Hematopoietic multipotent progenitor cell treated with erythropoietin and hydrocortisone succinate and interleukin-3 and kit ligand, for 15 days (in vitro differentiated cells): ENCODE measurements at places on chromosomes 2 and 18.

- DNase-seq, result no peak
These were observed 124.4 kb downstream of the ZNF516 start for GRCh38 chr18:76370686-76371085.

DNA sequence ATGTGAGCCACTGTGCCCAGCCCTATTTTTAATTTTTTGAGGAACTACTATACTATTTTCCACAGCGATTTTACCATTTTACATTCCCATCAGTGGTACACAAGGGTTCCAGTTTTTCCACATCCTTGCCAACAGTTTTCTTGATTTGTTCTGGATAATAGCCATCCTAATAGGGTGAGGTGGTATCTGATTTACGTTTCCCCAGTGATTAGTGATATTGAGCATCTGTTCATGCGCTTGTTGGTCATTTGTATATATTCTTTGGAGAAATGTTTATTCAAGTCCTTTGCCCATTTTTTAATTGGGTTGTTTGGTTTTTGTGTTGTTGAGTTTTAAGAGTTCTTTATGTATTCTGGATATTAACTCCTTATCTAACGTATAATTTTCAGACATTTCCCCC lies 20.8 kb downstream of the TTC39C start:
- no peak for DNase-seq

GRCh38 chr2:28619213-28620196 lies 123.6 kb downstream of the PLB1 start:
- DNase-seq, result no peak

- DNase-seq, result peak; percentile 75
These were observed 24.8 kb upstream of the SPR start for GRCh38 chr2:72862239-72862988.

DNA sequence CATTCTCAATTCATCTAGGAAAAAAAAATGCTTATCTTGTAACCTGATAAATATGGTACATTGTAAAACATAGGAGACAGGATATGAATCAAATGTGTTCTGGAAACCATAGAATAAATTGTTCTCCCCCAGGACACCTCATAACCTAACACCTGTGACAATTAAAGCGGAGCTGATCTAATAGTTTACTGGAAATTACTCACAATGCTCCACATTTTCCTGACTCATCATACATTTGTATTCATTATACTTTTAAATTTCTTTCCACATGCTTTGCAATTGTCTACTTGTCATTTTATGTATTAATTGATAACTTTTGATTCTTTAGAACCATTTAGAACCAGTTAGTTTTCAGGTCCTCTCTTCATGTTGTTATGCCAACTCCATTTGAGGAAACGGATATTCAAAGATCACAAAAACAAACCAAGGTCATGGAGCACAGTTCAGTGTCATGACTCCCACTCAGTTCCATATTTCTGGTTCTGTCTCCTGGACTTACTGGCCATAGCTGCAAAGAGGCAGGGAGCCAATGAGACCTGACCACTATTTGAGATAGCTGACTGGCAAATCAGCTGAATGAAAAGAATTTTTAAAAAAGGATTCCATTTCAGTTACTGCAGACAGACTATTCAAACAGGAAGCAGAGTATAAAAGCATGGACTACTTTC lies 128.5 kb downstream of the CALCRL start:
- DNase-seq, result no peak

GRCh38 chr2:129781749-129782632 lies 197.5 kb upstream of the RAB6C start:
- DNase-seq, result no peak

GRCh38 chr18:38367473-38367872 lies 801.9 kb upstream of the CELF4 start:
- DNase-seq, result no peak

DNA sequence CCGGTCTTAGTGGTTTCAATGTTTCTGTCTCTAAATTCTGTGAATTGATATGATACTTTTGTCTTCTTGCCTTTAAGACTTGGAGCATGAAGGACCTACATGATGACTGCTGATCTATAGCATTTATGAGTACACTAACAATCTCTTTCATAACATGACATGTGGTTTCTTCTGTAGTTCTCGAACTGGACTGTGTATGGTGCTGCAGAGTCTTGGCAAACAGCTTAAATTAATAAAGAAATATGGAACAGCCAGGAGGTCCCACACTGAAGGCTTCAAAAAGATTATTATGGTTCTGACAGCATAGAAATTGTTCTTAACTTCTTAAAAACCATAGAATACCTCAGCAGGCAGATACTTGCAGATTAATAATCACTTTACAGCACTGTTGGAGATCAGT lies 145.0 kb downstream of the DCC start:
- DNase-seq, result no peak

- DNase-seq, result no peak
These were observed 86.0 kb upstream of the SNTG2 start for GRCh38 chr2:864501-865106.

- no peak for DNase-seq
These were observed 210.8 kb upstream of the SMIM21 start for GRCh38 chr18:75638223-75638775.

GRCh38 chr18:74517236-74517630 lies 17.1 kb upstream of the CNDP1 start:
- no peak for DNase-seq

DNA sequence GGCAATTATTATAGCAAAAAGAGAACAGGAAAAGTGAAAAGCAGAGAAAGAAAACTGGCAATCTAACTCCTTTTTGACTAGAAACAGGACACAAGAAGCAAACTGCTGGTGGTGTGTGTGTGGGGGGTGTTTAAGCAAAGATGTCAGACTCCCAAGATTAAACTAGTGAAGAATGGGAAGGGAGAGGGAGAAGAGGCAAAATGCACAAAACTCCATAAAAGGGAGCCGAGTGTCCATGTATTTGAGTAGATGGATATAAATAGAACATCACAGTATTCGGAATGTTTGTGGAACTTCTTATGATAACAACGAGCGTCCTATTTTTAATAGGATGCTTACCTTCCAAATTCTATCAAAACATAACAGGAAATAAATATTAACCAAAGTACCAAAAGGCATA lies 179.8 kb upstream of the TRIB2 start:
- DNase-seq, result no peak

- no peak for DNase-seq
These were observed 3.1 kb downstream of the DLX2 start for GRCh38 chr2:172099472-172100079.

- DNase-seq, result no peak
These were observed 126.8 kb upstream of the SERPINE2 start for GRCh38 chr2:224165901-224166319.

- DNase-seq, result no peak
These were observed 32.9 kb upstream of the EHBP1 start for GRCh38 chr2:62672601-62673000.

- DNase-seq, result no peak
These were observed 23.2 kb upstream of the SLC20A1 start for GRCh38 chr2:112622528-112622849.

DNA sequence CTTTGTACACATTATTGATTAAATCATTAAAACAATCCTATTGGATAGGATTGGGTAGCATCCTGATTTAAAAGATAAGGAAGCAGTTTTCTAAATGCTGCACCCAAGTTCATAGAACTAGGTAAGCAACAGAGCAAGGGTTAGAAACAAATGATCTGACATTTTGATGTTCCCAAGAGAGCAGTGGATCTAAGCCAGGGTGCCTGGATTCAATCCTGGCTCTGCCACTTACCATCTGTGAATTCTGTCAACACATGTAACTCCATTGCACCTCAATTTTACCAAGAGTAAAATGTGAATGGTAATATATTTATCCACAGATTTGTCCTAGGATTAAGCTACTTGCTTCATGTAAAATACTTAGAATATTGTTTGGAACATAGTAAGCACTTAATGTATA lies 982.6 kb upstream of the FANCL start:
- DNase-seq, result no peak

- DNase-seq, result no peak
These were observed 11.6 kb downstream of the CROCC2 start for GRCh38 chr2:240917684-240918257.

GRCh38 chr2:217062768-217063167 lies 202.9 kb upstream of the TNP1 start:
- no peak for DNase-seq

DNA sequence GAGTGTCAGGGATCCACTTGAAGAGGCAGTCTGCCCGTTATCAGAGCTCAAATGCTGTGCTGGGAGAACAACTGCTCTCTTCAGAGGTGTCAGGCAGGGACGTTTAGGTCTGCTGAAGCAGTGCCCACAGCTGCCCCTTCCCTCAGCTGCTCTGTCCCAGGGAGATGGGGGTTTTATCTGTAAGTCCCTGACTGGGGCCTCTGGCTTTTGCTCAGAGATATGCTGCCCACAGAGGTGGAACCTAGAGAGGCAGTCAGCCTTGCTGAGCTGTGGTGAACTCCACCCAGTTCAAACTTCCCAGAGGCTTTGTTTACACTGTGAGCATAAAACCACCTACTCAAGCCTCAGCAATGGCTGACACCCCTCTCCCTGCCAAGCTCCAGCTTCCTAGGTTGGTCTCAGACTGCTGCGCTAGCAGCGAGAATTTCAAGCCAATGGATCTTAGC lies 38.1 kb downstream of the PLEK start:
- peak; percentile 61 for DNase-seq

GRCh38 chr2:40227210-40227609 lies 224.7 kb downstream of the SLC8A1 start:
- DNase-seq, result no peak

DNA sequence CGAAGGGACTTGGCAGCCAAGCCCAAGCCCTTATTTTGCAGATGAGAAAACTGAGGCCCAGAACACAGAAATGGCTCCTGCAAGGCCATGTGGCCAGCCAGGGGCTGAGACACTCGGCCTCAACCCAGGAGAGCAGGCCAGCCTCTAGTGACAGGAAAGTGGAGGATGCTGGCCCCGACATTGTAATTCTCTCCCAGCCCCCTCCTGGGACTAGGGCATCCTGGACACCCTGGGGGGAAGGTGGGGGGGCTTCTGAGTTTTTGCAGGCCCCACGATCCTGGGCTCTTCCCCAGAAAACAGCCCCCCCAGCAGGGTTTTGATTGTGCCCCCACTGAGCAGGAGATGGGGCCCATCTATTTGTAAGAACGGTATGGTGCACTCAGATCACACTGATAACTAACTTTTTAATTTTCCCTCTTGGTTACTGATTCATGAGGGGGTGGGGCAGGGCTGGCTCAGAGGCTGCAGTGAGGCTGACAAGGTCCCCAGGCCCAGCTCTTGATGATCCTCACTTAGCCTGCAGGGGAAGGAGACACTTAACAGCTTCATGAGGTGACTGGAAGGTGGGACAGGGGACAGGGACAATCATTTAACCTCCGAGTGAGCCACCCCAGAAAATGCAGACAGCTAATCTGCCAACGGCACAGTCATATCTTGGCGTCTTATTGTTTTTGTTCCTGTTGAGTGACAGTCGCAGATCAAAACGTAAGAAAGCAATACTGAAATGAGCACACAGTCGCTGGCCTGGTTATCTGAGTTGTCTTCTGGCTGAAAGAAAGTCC lies 18.9 kb downstream of the SMAD7 start:
- DNase-seq, result no peak

GRCh38 chr2:70344195-70344594 lies 42.3 kb upstream of the FAM136A start:
- no peak for DNase-seq

GRCh38 chr2:197940382-197940781 lies 136.0 kb downstream of the PLCL1 start:
- no peak for DNase-seq

DNA sequence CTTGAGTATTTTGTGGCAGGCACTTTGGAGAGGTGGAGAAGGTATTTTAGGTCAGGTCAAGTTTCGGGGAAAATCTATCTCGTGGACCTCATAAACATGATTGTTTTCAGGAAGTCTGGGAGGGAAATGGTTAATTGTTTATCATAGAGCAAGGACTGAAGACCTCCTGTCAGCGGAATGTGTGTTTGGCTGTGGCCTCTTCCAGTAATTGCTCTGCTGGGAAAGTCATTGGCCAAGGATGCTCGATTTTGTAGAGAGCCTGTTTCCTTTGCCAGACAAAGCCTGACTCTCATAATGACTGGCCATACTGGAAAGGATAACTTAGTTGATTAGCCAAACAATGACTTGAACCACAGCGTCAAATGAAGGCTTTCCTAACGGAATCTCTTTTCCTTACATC lies 30.0 kb downstream of the IL1R2 start:
- DNase-seq, result no peak

GRCh38 chr18:34261865-34262780 lies 37.4 kb upstream of the NOL4 start:
- DNase-seq, result no peak

DNA sequence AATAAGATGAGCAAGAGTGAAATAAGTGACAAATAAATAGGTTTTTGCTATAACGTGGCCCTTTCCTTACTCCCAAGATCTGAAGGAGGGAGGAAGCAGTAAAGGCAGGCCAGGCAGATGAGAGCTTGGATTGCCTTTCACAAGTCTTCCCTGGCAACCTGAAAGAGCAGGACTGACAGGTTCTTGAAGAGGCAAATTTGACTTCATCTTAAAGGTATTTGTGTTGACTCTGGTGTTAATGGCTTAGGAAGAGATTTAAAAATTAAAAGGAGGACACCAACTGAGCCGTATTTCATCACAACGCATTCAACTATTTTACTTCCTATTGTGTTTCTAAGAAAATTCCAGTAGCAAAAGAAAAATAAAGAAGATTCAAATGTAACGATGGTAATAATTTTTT lies 3.2 kb downstream of the STRN start:
- DNase-seq, result no peak

DNA sequence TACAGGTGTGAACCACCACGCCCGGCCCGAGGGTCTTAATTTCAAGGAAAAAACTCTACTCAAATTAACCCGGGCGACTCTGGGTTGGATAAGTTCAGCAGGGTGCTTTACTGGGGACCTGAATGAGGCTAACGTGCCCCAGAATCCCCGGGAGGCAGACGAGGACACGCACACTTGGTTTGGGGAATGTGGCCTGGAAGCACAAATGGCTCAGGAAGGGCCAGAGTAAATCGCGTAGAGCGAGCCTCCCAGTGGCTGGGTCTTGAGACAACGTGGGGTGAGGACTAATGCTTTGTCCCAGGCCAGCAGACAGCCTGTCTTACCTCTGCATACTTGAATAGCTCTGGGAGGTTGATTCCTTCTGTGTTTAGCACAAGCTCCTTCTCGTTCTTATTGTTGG lies 75.8 kb downstream of the POLR1A start:
- no peak for DNase-seq
